Activated naive CD4-positive, alpha-beta T cell treated with Interleukin-2 at 50 U/mL for 16 hours (primary cell): ENCODE measurements at places on chromosomes 16 and 17.

DNA sequence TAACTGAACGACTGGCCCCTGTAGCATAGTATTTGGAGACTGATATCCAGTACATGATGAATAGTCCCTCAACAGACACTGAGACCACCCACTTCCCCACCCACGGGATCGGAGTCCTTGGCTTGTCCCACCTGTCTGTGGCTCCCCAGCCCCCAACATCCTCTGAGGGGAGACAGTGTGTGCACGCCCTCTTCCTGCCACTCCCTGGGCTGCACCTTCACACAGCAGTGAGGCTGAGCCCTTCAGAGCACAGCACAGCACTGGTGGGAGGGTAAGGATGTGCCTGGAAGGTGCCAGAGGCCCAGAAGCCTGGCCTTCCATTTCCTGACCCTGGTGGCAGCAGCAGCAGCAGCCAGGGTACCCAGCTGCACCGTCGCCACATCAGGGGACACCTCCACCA lies 11.0 kb downstream of the DNASE1 start:
- DNase-seq = peak; percentile 16

- DNase-seq = no peak
Measured at GRCh38 chr16:11250786-11251524, 5.0 kb downstream of the SOCS1 start.

DNA sequence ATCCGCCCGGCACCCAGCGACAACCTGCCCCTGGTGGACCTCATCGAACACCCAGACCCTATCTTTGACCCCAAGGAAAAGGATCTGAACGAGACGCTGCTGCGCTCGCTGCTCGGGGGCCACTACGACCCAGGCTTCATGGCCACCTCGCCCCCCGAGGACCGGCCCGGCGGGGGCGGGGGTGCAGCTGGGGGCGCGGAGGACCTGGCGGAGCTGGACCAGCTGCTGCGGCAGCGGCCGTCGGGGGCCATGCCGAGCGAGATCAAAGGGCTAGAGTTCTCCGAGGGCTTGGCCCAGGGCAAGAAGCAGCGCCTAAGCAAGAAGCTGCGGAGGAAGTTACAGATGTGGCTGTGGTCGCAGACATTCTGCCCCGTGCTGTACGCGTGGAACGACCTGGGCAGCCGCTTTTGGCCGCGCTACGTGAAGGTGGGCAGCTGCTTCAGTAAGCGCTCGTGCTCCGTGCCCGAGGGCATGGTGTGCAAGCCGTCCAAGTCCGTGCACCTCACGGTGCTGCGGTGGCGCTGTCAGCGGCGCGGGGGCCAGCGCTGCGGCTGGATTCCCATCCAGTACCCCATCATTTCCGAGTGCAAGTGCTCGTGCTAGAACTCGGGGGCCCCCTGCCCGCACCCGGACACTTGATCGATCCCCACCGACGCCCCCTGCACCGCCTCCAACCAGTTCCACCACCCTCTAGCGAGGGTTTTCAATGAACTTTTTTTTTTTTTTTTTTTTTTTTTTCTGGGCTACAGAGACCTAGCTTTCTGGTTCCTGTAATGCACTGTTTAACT lies 1.0 kb downstream of the NOG start:
- peak; percentile 13 for DNase-seq

DNA sequence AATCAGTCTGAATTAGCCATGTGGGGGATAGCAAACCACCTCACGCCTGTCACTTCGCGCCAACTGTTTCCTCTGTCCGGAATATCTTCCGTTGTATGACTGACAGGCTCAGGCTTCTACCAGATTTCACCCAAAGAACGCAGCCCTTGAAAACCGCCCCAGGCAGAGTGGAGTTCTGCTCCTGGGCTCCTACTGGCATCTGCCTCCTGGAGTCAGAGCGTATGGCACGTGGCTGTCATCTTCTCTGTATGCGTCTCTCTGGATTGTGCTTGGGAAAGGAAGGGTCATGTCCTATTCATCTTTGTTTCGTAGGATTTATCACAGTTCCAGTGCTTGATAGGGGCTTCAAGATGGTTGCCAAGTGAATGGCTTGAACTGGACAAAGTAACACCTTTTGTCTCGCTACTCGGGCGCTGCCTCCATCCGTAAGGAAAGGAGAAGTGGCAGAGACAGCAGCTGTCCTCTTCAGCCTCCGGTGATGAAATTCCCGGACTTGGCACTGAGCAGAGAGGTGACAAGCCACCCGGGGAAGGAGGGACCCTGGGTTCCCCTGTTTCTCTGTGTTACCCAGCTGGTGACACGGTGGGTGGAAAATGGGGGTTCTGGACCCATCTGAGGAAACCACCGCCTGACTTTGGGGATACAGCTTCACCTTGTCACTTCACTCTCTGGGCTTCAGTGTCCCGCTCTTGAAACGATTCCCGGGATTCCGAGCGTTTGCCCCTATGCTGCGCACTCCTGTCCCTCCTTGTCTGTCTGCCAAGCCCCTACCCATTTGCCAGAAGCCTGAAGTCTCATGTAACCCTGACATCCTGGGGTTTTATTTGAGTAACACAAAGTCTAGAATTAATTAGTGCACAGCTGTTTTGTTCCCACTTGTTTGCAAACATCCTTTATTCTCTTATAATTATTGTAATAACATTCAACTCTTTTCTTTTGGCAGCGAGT lies 13.9 kb downstream of the KIAA0513 start:
- DNase-seq = no peak

DNA sequence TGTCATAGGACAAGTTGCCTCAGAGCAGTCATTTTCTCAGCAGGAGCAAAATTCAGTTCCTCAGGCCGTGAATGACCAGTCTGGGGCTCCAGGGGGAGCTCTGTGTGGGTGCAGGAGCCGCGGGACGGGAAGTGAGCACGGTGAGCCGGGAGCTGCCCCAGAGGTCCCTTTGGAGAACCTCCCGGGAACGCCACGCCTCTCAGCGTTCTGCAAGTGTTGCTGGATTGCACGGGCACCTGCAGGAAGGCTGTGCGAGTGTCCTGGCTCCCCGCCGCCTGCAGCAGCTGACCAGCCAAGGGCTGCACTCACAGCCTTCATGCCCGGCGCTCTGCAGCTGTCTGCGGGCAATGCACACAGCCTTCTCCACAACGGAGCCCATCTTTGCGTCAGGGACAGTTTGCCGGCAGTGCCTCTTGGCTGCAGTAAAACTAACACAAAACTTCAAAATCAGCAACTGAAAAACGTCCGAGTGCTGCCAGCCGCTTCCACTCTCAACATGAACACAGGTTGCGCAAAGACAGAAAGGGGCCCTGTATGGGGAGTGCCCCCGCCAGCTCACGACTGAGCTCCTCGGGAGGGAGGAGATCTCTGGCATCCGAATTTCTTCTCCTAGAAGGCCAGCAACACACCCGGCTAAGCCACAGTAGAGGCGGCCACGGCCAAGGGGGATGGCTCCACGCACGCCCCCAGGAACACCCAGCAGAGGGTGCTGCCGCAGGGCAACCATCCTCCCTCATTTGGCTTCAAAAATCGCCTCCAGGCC lies 16.0 kb downstream of the NDUFAF8 start:
- no peak for DNase-seq

DNA sequence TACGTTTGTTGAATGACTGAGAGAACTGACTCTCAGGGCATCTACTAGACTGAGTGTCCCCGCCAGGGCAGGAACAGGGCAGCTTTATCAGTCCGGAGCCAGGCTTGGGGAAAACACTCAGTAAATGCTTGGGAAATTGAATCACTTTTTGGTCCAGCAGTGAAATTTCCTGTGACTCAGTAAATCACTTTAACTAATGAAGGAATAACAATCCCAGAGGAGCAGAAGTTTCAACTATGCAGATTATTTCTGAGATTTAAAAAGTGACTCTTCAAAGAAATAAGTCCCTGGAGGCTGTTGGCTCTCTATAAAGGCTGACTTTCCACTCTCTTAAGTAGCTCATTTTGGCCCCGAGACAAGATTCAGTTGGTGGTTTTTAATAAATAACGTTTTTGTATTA lies 101.8 kb downstream of the FOXL1 start:
- DNase-seq = no peak

GRCh38 chr17:79835470-79835899 lies 3.8 kb downstream of the CBX4 start:
- DNase-seq = no peak

GRCh38 chr16:54931120-54932014 lies 702 bp downstream of the IRX5 start:
- no peak for DNase-seq

- no peak for DNase-seq
Measured at GRCh38 chr16:66857437-66857836, 13.2 kb downstream of the CA7 start.

DNA sequence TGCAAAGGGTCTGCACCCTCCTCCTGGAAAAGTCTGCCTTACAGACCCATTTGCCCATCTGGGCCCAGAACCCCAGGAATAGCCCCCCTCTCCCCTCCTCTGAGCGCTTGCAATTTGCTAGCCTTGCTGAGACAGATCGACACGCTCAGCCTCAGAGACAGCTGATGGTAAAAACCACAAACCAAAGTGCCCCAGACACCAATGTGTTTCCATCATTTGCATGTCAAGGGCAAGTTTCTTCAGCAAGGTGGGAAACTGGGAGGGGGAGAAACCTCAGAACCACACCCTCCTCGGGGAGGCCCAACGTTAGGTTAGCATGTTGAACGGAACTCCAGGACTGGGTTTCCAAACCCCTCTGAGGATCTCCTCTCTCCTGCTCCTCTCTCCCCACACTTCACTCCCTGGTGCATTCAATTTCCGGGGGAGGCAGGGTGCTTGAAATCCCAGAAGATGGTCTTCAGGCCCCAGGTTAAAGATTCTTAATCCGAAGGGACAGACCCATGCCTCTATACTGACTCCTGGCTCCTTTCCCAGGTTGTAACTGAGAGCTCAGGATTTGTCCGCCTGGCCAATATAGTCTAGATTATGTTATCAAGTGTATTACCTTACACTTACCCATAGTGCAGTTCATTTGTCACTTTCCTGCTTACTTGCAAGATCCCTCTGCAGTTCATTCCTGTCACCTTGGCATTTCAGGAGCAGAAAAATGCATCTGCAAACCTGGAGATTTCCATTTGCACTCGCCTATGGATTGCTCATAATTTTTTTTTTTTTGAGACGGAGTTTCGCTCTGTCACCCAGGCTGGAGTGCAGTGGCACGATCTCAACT lies 1.3 kb upstream of the CUEDC1 start:
- peak; percentile 38 for DNase-seq

DNA sequence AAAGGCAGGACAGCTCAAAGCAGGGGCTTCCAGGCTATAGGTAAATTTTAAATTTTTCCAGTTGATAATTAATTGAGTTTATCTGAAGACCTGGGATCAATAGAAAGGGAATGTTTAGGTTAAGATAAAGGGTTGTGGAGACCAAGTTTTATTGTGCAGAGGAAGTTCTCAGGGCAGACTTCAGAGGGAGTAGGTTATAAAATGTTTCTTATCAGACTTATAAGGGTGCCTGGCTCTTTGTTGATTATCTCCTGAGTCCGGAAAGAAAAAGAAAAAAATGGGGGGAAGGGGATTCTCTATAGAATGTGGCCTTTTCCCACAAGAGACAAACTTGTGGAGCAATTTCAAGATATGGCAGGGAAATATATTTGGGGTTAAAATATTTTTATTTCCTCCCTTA lies 15.9 kb downstream of the SLC46A1 start:
- DNase-seq = no peak

DNA sequence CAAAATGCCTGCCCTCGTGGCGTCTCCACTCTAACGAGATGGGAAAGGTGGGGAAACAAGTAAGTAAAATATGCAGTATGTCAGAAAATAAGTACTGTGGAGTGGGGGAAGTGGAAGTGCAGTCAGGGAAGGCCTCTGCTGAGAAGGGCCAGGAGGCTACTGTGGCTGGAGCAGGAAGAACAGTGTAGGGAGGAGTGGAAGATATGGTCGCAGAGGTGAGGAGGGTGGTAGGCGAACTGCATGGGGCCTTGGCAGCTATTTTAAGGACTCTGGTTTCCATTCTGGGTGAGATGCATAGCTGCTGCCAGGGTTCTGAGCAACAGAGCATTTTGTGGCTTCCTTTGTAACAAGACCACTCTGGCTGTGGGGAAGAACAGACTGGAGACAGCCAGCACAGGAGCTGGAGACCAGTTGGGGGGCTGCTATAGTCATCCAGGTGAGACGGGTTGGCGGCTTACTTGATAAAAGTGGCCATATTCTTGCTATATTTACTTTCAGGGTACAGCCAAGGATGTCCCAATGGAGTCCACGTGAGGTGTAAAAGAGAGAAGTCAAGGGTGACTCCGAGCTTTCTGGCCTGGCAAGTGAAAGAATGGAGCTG lies 42.6 kb downstream of the CYTH1 start:
- no peak for DNase-seq

GRCh38 chr16:12146966-12147365 lies 170.4 kb downstream of the SNX29 start:
- no peak for DNase-seq

- DNase-seq = no peak
Measured at GRCh38 chr17:57781386-57782061, 36.4 kb upstream of the CCDC182 start.

- DNase-seq = no peak
Measured at GRCh38 chr16:87838643-87839541, 30.4 kb downstream of the SLC7A5 start.

DNA sequence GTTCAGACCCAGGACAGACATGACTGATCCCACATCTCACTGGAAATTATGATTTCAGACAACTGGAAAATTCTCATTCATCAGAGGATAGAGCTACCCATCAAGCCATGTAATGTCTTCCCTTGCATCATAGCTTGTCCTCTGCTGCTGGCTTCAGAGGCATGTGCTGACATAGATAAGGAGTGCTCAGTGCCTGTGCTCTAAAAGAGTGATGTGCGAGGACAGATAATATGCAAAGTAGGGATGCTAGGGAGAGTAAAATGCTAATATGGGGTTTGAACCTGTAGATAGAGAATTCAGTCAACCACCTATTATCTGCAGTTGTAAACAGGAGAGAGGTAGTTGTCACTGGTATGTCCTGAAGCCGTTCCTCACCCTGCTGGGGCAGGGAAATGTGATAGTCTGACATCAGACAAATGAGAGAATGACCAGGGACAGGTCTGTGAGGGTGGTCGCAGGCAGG lies 349.7 kb upstream of the CCL2 start:
- DNase-seq = no peak

DNA sequence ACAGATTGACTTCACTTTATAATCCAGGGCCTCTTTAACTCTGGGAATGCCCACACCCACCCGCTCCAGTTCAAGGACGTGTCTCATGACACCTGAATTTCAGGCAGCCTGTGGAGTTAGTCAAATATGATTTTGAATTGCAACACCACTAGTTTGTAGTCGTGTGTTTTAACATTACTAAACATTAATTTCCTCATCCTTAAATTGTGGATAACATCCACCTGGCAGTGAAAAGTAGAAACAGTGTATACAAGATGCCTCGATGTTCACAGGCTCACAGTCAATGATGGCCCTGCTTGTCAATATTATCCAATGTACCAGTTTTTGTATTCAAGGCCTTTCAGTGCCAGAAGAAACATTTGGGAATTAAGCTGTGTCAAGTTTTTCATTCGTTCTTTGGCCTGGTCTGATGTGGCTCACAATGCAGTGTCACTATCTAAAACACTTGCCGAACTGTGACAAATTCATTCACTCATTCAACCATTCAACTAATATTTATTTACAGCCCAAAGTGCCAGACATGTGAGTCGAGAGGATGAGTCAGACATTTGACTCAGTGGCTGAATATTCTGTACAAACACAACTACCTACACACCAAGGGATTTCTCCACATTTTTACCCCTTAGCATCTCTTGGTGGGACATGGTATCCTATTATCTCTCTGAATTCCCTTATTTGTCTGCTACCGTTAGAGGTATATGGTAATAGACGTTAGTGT lies 1.4 kb downstream of the MEIOB start:
- no peak for DNase-seq
